ENCODE measurements at places on chromosomes 11 and 22.

GRCh38 chr22:41532908-41533825, 11.1 kb downstream of the POLR3H start:
- DNase-seq, result peak; percentile 78

GRCh38 chr11:103529181-103529684, 420.0 kb downstream of the DYNC2H1 start:
- peak; percentile 69 for DNase-seq

GRCh38 chr22:44443641-44444235, 54.3 kb downstream of the RTL6 start:
- no peak for DNase-seq

- peak; percentile 33 for DNase-seq
Observed at GRCh38 chr22:22810018-22810427, 77.6 kb upstream of the IGLL5 start.

DNA sequence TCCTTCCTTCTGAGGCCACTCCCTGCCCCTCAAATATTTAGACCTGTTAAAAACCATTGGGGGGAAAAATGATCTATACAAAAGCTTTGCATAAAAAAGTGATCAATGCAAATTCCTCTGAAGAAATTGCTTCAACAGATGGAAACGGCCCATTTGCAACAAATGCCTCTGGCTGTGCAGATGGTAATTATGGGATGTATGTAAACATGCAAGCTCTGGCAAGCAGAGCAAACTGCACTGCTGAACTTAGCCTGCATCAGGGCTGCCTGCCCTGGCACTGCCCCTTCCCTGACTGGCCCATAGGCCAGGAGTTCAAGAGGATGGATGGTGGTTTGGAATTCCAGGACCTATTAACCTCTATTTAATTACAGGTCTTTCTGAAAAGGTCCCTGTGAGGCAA, 388.7 kb downstream of the MIAT start:
- DNase-seq, result no peak

GRCh38 chr22:44075670-44076069, 51.6 kb downstream of the PARVB start:
- no peak for DNase-seq

GRCh38 chr11:90805172-90805571, 582.3 kb upstream of the CHORDC1 start:
- no peak for DNase-seq

DNA sequence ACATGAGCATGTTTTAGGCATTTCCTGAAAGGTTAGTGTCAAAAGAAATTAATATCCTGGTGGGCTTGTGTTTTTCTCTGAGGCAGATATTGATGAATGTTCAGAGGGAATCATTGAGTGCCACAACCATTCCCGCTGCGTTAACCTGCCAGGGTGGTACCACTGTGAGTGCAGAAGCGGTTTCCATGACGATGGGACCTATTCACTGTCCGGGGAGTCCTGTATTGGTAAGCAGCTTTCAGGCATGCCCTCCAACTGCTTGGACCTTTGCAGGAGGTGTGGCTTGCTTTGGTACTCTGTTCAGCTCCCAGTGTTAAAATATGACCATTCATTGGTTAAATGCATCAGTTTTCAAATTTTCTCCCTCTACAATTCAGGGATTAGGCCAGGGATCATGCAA, 658.6 kb upstream of the ANO5 start:
- no peak for DNase-seq

DNA sequence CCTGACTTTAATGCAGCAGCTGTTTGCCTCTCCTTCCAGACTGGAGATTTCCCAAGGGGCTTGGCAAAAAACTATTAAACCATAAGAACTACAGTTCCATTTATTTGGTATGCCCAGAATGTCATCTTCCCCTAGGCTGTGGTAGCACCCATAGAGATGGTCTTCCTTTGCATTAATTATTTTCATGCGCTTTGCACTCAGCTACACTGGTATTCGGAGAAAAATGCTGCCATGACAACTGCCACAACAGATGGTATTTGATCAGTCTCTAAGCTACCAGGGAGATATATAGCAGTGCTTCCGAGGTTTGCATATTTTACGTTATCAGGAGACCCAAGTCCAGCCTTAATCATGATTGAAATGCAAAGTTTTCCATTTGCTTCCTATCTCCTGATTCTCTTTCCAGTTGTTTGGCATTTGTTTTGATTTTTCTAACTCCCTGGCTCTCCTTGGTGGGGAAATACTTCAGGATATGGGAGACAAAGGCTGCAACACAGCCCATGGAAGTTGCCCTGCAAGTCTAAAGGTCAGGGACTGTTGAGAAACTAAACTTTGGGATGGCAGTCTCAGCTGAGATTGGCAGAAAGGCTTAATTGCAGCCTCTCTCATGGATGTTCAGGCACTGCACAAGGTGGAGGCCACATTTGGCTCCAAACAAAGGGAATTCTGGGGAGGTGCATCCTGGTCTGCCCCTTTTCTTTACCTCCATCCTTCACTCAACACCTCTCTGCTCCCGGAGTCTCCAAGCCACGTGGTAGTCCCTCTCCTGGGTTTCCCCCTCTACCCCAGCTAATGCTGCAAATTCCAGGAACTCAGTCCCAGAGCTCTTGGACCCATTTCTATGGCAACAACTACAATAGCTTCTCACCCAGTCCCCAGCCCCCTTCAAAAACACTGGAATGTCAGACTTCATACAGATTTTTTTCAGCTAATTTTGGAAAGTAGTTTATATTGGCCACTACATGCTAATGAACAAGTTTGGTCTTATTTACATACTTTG, 151.8 kb downstream of the NAV2 start:
- DNase-seq, result no peak

DNA sequence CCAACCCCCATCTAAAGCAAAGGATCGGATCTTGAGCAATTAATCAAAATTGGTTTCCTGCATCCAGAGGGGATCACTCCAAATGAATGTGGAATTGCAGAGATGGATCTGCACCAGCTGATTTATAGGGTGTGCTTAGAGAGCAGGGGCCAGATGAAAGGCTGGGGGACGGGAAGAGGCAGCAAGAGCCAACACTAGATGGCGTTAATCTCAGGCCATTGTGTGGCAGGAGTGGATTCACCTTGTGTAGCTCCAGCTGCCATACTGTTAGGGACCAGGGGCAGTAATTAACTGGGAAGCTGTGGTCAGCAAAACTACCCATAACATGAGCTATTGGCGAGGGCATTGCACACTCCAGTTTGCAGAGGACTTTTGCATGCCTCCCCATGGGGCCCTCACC, 35.6 kb downstream of the SERPINH1 start:
- peak; percentile 35 for DNase-seq

DNA sequence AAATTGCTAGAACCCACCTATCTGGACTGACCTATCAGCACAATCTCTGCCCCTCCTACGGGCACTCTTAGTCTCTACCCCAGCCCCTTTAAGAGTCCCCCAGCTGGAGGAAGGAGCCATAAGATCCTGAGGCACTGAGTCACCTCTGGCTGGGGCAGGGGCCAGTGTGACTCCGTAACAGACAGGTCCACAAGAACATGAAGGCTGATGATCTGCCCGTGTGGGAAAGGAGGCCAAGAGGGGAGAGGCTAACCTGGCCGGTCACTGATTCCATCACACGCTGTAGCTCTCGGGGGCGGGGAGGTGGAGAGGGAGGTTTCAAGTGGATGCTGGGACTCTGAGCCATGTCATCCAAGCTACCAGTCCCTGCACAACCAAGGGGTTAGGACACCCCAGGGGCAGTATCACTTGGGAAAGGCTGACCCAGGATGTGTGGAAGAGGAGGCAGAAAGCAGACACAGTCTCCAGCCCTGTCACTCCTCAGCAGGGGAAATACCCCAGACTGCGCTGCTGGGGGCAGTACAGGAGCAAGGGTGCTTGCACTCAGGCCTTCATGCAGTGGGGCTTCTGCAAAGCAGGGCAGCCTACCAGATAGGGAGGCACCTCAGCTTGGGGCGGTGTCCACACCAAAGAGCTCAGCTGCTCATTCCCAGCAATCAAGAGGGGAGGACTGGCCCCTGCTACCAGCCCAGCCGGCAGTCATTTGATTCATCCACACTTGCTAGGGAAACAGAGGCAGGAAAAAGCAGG, 22.3 kb downstream of the ARHGAP1 start:
- no peak for DNase-seq

DNA sequence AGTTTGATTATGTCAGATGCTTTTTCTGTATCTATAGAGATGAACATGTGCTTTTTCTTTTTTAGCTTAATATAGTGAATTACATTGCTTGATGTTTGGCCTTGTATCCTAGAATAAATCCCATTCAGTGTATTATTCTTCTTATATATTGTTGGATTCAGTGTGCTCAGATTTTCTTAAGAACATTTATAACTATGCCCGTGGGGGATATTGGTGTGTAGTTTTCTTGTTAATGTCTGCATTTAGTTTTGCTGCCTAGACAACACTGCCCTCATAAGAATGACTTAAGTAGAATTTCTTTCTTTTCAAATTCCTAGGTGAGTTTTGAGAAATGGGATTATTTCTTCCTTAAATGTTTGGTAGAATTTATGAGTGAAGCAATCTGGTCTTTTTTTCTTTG, 98.5 kb downstream of the TMEM135 start:
- DNase-seq, result no peak

Measured in AG08395 (cell line).